ENCODE measurements at places on chromosomes 11 and 22.
A peak's percentile ranks its signal among the peaks of the same experiment; 100 is the strongest.

DNA sequence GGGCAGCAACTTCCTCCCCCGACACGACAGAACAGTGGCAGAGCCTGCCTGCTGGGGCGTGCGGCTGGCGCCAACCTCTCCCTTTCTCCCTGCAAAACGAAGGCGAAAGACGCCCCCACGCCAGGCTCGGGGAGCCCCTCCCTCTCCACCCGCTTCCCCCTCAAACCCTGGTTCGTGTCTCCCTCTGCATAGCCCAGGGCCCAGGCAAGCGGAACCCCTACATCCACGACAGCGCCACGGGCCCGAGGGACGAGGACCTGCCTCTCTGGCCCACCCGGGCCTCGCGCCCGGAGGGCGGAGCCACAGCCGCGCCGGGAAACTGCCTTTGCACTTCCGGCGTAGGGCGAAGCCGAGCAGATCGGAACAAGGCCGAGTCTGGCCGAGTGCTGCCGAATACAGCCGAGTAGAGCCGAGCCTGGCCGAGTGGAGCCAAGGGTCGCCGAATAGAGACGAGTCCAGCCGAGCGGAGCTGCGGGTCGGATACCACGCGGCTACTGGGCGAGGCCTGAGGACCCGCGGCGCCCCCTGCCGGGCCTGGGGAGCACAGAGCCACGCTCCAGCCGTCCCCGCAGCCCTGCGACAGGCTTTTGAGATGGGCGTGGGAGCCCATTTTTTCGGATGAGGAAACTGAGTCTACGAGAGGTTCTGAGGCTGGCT, 11.2 kb upstream of the C1QTNF6 start:
- DNase-seq: peak; percentile 98

DNA sequence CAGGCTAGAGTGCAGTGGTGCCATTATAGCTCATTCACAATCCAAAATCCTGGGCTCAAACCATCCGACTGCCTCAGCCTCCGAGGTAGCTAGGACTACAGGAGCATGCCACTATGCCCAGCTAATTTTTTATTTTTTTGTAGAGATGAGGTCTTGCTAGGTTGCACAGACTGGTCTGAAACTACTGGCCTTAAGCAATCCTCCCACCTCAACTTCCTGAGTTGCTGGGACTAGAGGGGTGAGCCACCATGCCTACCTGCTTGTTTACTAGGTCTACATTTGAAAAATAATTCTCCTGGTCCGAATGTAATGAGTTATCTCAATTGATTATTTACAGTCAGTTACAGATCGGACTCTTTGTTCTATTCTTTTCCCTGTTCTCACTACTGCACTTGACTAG, 22.0 kb downstream of the TAF1D start:
- no peak for DNase-seq

- DNase-seq: no peak
Measured at GRCh38 chr11:28559492-28559891, 451.3 kb downstream of the METTL15 start.

- DNase-seq: no peak
Measured at GRCh38 chr11:74559934-74560309, 32.5 kb upstream of the POLD3 start.

Measured in NCI-H1092 (cell line).